ENCODE measurements at places on chromosomes 1 and 21.
A peak's percentile ranks its signal among the peaks of the same experiment; 100 is the strongest.

GRCh38 chr1:60924964-60925798 is 157.2 kb upstream of the NFIA start:
- DNase-seq: no peak

- no peak for DNase-seq
Measured at GRCh38 chr1:18632783-18633421, 2.3 kb downstream of the PAX7 start.

DNA sequence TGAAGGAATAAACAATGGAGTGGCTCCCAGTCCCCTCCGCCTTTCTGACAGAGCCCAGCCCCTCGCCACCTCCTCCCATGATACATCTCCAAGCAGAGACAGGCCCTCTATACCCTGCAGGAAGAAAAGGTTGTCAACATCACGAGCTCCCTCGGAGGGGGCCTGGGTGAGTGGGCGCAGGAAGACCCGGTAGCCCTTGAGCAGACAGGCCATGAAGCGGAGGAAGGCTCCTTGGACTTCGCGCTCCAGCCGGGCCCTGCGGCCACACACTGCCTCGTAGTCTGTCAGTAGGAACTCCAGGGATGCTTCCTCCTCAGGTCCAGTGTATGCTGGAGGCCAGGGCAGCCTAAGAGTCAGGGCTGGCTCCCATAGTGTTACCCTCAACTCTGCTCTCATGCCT is 7.0 kb downstream of the DENND4B start:
- DNase-seq: no peak

GRCh38 chr1:6508154-6508815 is 16.8 kb upstream of the PLEKHG5 start:
- DNase-seq: no peak

DNA sequence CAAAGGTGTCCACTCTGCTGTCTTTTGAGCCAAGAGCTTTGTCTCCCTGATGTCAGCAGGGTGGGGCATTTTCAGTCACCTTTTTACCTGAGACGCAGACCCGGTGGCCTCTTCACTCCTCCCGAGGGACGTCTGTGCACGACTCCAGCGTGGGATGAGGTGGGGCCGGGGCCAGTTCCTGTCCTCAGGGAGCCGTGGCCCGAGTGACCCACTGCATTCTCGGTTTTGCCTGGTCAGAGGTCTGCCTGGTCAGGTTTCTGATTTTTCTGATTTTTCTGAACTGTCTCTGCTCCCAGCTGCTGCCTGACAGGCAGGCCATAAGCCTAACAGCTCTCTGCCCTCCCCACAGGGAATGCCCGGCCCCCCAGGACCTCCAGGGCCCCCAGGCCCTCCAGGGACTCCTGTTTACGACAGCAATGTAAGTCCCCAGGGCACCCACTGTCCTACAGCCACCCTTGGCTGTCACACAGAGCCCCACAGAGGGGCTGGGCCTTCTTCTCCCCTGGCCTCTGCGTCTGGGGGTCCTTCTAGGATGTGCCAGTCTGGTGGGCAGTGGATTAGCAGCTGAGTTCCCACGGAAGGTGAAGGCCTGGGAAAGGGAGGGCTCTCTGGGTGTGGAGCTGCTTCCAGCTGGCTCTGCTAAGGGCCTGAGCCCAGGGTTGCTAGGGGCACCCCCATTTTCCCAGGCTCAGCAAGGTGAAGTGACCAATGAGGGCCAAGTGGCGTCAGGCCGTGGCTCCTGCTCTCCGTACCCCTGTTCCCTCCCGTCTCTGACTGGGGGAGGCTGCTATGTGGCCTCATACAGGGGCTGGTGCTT is 45.9 kb downstream of the SLC19A1 start:
- no peak for DNase-seq

DNA sequence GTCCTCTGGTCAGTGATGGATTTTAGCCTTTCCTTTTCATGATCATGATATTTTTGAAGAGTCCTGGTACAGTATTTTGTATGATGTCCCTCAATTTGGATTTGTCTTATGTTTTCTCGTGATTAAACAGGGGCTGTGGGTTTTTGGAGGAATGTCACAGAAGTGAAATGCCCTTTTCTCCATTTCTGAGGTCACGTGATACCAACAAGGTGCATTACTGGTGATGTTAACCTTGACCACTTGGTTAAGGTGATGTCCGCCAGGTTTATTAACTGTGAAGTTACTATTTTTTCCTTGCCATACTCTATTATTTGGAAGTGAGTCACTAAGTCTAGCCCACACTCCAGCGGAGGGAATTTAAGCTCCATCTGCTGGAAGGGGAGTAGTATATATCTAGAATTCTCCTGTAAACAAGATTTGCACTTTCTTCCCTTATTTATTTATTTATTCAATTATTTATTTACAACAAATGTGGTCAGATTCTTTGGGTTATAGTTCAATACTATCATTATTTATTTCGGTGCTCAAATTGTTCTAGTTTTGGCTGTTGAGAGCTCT is 123.4 kb downstream of the HIVEP3 start:
- peak; percentile 62 for DNase-seq

GRCh38 chr1:200342511-200343311 is 67.1 kb downstream of the ZNF281 start:
- peak; percentile 89 for DNase-seq

GRCh38 chr1:37306871-37307270 is 167.5 kb upstream of the ZC3H12A start:
- DNase-seq: no peak

- no peak for DNase-seq
Measured at GRCh38 chr1:101161619-101162018, 75.2 kb upstream of the S1PR1 start.

- DNase-seq: no peak
Measured at GRCh38 chr1:110107867-110108469, 4.3 kb upstream of the UBL4B start.

GRCh38 chr1:28417926-28418637 is 48.5 kb downstream of the PHACTR4 start:
- no peak for DNase-seq

- DNase-seq: peak; percentile 47
Measured at GRCh38 chr1:64171797-64172281, 31.6 kb upstream of the UBE2U start.

DNA sequence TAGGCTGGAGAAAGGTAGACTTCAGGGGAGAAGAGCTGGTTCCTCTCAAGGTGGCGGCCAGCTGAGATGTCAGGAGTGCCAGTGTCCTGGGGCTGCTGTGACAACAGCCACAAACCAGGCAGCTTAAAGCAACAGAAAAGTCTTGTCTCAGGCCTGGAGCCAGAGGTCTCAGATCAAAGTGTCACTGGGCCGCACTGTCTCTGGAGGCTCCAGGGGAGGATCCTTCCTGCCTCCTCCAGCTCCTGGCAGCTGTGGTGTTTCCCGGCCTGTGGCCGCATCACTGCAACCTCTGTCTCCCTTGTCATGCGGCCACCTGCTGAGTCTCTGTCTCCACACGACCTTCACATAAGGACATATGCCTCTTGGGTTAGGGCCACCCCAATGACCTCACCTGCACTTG is 24.4 kb upstream of the TSPEAR start:
- no peak for DNase-seq

Measured in fibroblast of upper back skin (primary cell).